ENCODE measurements at places on chromosomes 1 and 21.

DNA sequence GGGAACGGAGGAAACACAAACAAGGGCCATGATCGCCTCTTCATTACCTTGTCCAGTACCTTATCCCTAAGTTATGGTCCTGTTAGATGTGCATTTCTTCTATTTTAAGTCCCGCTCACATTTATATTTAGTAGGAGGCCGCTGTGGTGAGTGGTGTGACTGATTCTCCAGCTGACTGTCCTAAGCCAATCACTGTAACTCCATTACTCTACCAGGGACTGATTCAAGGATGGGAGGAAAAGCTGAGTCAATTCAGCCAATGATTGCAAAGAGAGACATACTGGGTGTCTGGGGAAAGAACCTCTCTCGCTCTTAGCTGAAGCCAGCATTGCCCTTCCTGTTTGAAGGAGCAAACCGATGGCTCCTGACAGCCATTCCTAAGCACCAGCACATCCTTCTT lies 59.7 kb downstream of the TGFBR3 start:
- no peaks in the 10 kb centered on the region for H3K27me3 ChIP-seq
- H3K4me3 ChIP-seq = no peak overlapping the region
- DNase-seq = no peak

DNA sequence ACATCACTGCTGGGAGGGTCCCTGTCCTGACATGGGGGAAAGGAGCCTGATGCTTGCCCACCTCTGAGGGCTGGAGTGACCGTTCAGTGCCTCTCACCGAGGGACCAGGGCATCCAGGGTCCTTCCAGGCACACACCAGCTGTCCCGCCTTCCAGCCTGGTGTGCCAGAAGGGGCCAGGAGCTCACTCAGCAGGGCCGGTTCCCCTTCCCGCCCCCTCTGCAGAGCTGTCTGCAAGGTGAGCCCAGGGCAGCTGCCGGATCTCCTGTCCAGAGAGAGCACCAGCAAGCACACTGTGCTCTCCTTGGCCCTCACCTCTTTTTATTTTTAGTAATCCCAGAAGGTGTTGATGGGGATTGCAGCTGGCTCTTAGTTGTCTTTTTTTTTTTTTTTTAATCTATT lies 16.9 kb downstream of the H6PD start:
- peaks cover 46% of the 10 kb centered on the region for H3K4me1 ChIP-seq
- H3K27me3 ChIP-seq = no peaks in the 10 kb centered on the region
- H3K36me3 ChIP-seq = no peaks in the 10 kb centered on the region
- H3K27ac ChIP-seq = peak overlapping the region; percentile 80
- DNase-seq = peak; percentile 16

DNA sequence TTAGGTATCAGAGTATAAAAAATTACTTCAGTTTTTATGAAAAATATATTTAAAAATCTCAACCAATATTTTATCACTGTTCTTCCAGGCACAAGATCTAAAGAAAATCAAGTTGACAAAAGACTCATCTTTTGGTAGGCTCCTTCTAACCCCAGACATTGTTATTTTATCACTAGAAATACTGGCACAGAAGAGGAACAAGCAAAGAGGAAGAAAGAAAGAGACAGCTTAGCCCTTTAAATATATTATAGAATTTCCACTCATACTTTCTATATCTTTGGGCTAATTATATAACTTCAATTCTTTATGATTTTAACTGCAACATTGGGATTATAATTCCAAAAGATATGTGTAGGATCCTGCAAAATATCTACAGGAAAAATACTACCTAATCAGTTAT lies 32.4 kb downstream of the SPTA1 start:
- DNase-seq = no peak
- H3K4me3 ChIP-seq = no peak overlapping the region
- no peaks in the 10 kb centered on the region for H3K36me3 ChIP-seq
- no peaks in the 10 kb centered on the region for H3K27me3 ChIP-seq

DNA sequence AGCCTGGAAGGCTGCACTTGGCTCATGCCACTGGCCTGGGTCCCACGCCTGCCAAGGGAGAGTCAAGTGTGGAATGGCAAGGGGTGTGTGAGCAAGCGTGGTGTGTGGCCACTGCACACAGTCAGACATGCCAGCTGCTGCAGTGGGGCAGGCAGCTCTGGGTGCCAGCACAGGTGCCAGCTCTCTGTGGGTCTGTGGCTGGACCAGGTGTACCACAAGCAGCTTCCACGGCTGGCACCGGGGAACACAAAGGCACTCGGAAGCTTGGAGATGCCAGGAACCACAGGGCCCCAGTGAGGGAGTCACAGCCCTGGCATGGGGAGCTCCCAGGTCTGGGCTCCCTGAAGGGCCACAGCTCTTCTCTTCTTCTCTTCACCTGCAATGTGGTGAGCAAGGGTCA lies 34.8 kb downstream of the ACTL8 start:
- H3K27me3 ChIP-seq = no peaks in the 10 kb centered on the region
- no peak for DNase-seq
- H3K4me1 ChIP-seq = no peaks in the 10 kb centered on the region

GRCh38 chr1:225378880-225379279 lies 49.0 kb downstream of the LBR start:
- H3K36me3 ChIP-seq = no peaks in the 10 kb centered on the region
- no peak overlapping the region for H3K27ac ChIP-seq
- peaks cover 6% of the 10 kb centered on the region for H3K4me1 ChIP-seq
- no peaks in the 10 kb centered on the region for H3K27me3 ChIP-seq
- H3K4me3 ChIP-seq = no peak overlapping the region

Measured in body of pancreas (tissue), 4 donors.